Type B pancreatic cell (in vitro differentiated cells): ENCODE measurements at places on chromosomes 6 and 20.

DNA sequence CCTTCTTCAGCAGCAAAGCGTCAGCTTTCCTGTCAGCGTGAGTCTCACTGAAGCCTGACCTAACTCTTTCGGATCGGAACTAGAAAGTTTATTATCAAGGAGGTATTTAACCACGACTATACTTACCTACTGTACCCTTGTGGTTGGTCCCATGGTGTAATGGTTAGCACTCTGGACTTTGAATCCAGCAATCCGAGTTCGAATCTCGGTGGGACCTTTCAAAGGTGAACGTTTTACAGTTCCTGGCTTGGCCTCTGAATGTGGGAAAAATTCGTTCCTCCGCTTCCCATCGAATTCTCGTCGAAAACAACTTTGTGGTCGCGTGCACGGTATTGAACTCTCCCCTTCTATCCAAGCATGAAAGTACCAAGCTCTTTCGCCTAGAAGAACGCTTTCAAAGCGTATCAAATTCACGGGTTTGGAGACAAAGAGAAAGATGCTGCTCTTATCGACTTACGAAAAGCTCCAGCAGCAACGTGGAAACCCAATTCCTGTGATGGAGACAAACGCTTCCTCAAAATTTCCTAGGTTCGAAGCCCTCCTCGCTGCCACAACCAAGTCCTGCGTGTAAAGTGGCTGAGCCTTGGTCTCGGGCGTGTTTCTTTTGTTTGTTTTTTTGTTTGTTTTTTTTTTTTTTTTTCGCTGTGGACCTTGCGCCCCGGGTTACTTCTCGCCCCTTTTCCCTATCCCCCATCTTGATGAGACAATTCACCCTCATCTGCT, 63.7 kb downstream of the GPX5 start:
- no peak for DNase-seq

DNA sequence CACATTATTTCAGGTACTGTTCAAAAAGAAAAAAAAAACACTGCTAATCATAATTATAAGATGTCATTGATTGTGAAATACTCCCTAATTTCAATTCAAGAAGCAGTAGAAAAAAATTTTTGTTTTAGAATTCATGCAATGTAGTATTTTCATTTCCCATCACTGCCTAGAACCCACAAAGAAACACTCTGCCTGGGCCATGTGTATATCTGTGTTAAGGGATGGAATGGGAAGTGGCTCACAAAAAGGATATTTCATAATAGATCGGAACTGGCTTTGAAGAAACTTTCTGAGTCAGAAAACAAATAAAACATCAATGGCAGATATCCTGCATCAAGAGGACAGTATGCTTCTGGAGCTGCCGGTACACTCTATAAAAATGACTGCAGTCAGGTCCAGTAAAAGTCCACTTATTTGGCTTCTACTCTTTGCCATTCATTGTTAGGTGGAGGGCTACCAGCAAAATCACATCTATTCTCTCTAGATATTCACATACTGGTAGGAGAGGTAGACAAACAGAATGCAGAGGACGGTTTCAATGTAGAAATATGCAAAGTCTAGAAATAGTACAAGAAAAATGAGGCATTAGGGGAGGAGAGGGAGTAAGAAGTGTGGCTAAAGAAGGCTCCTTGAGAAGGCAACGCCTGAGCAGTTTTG, 135.0 kb upstream of the TNFAIP3 start:
- no peak for DNase-seq

- DNase-seq: no peak
Measured at GRCh38 chr6:7566617-7567173, 23.3 kb upstream of the SNRNP48 start.

DNA sequence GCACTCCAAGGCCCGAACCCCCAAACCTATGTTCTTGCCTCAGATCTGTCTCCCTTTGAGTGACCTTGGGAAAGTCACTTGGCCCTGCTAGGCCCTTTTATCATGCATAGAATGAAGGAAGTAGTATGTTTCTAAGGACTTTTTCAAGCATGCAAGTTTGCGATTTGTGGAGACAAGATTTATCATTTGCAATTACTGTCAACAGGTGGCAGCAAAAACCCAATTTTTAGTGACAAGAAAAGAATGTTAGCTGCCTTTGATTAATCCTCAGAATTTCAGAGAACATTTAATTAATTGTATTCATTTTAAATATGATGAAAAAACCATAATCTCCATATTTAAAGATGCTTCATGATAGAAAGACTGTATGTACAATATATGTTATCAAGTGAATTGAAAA, 28.3 kb upstream of the PREP start:
- no peak for DNase-seq

GRCh38 chr6:28400122-28400451, 540 bp upstream of the ZSCAN12 start:
- no peak for DNase-seq

DNA sequence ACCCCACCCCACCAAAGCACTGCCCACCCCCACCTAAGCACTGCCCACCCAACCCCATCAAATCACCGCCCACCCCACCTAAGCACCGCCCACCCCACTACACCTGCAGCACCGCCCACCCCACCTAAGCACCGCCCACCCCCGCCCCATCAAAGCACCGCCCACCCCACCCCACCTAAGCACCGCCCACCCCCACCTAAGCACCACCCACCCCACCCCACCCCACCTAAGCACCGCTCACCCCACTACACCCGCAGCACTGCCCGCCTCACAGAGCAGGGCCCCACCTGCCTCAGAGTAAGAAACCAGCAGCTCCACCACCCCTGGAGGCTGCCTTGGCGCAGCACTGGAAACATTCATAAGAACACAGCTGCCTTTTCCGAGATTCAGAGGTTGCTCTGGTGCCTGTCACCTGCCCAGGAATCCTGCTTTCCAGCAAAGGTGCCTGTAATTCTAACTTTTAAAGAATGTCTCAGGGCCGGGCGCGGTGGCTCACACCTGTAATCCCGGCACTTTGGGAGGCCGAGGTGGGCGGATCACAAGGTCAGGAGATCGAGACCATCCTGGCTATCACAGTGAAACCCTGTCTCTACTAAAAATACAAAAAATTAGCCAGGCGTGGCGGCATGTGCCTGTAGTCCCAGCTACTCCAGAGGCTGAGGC, 148.2 kb downstream of the BMP7 start:
- no peak for DNase-seq

- no peak for DNase-seq
Measured at GRCh38 chr20:31717478-31718201, 5.0 kb downstream of the BCL2L1 start.

GRCh38 chr6:25034431-25034921, 98.7 kb upstream of the RIPOR2 start:
- DNase-seq: no peak

DNA sequence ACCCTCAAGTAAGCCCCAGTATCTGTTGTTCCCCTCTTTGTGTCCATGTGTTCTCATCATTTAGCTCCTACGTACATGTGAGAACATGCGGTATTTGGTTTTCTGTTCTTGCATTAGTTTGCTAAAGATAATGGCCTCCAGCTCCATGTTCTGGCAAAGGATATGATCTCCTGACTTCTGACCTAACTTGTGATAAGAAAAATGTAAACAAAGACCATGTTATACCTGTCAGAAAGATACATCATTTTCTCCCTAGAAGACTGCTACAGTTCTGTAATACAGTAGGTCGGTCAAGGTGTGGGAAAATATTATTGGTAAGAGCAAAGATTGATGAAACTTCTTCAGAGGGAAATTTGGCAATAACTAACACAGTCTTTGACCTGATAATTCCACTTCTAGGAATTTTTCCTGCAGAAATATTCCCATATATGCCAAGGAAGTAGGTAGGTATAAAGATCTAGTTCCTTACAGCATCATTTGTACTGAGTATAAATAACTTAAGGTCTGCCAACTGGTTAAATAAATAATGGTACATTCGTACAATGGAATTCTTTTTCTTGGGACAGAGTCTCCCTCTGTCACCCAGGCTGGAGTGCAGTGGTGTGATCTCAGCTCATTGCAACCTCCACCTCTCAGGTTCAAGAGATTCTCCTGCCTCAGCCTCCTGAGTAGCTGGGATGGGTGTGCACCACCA, 19.1 kb upstream of the FKBP5 start:
- DNase-seq: no peak

DNA sequence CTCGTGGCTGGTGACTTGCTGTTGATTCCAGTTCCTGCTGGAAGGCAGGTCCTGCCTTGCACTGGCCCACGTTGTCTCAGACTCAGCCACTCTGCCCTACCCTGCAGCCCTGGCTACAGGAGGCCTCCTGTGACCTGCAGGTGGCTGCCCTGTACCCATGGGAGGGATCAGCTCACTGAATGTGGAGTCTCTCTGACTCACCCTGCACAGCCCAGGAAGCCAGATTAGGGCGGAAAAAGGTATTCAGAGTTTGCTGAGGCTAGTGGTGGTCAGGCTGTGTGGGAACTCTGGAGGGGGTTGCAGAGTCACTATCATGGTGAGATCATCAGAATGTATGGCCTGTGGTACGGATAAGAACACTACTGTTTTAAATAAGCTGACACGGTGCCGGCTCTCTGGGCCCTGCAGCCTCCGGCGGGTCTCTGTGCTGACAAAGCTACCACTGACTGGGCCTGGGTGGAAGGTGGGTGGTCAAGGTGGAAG, 24.7 kb upstream of the PYGB start:
- DNase-seq: no peak

DNA sequence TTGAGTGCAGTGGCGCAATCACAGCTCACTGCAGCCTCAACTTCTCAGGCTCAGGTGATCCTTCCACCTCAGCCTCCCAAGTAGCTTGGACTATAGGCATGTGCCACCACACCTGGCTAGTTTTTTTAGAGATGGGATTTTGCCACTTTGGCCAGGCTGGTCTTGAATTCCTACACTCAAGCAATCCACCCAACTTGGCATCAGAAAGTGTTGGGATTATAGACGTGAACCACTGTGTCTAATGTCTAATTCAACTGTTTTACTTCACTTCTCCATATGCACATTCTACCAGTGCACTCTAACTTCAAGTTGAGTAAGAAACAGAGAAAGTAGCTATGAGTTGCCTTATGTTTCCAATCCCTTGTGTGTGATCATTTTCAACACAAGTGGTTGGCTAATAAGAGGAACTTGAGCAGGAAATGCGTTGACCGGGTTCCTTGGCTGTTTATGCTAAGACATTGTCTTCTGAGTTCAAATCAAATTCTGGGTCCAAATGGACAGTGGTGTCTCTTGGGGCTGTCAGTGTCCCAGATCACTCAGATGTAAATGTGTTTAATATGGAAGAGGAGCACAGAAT, 23.9 kb downstream of the ZNF337 start:
- DNase-seq: no peak

DNA sequence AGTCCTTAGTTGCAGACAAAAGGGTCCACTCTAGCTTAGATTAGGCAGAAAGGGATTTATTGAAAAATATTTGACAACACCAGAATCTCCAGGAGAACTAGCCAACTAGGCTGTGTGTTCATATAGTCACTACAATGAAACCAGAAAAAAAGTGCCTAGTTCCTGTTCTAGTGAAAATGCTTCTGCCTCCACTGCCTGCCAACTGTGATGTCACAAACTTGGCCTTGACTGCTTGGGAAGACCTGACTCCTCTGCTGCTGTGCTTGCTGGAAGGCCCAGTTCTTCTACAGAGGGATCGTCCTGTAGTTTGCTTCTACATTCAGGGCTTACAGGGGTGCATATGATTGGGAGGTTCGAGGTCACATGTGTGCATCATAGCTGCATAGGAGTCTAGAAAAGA, 40.3 kb upstream of the XRN2 start:
- DNase-seq: no peak

DNA sequence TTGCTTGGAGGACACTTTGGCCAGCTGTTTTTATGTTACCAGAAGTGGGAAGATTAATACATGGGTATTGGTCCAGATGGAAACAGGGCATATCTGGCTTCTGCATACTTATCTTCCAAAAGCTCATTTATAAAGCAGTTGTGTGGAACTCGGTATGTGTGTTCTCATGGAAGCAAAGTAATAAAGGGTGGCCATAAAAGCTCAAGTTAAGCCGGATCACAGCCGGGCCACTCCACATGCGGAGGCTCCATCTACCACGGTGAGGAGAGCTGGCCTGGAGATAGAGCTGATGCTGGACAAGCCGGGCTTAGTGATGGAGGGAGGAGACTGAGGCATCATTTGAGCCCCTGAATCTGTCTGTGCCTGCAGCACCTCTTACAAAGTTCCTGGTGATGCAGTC, 38.6 kb upstream of the KIF16B start:
- no peak for DNase-seq

DNA sequence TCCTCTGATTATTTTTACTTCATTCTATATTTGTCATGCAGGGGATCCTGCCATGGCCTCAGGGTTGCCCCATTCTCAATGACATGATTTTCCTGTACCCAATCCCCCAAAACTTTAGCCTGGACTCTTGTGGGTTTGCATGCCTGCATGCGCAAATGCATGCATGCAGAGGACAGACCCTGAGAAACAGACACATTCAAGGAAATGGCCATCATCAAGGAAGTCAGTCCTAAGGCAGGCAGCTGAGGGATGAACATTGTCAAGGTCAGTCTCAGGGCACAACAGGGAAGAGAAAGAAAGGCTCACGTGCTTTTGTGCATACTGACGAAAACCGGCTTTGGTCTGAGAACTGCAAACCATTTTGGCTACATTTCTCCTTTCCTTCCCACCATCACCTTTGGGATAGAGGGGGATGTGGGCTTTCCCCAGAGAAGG, 13.1 kb downstream of the NEDD9 start:
- DNase-seq: no peak

DNA sequence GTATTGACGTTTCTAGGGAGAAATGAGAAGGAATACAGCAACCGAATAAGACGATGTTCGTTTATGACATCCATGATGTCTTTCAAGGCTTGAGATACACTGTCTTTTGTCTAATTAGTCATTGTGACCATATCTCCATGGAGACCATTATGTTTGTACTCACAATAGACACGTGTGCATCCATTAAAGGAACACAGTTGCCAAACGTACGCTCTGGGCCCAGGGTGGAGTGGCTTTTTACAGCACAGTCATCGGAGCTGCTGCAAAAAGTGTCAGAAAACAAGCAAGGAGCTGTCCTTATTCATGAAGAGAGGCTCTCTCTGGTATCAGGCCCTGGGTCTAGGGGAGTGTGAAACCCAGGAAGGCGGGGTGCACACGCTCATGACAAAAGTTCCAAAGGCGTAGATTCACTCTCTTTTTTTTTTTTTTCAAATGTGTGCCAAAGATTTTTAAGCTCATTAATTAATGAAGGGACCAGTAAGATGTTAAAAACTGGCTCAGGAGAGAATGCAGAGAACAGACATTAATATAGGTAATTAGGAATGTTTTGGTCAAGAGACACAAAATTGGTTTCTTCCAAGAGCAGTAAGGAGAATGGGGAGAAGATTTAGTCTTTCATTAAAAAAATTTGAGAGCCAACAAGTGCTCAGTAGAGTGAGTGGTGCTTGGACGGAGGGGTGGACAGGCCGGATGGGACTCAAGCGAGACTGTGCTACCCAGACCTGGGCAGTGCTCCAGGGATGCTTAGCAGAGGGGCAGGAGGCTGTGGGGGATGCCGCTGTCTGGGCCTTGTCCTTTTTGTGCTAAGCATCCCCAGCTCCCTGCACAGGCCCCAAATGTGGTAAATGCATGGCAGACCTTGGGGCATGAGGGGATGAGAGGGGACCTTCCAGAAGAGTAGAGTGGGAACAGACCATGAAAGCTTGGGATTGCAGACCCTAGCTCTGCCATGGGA, 34.9 kb upstream of the GTSF1L start:
- no peak for DNase-seq
